ENCODE measurements at places on chromosomes 2 and 18.

DNA sequence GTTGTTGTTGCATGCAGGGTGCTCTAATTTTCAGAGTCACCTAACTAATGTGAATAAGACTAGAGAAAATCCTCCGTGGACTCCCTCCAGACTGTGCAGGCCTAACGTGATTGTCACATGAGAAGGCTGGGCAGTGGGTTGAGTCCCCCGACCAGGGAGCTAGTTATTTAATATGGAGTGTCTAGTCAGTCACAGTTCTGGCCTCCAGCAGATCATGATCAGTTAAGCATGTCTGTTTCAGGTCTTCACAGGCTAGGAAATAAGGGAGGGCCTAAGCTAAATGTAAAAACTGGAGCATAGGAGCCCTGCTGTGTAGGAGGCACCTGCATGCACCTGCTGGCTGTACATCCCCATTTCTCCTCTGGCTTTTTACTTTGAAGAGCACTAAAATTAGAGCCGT lies 86.8 kb downstream of the PRPF40A start:
- peak; percentile 20 for DNase-seq

GRCh38 chr2:157291018-157291417 lies 33.5 kb downstream of the GALNT5 start:
- no peak for DNase-seq

DNA sequence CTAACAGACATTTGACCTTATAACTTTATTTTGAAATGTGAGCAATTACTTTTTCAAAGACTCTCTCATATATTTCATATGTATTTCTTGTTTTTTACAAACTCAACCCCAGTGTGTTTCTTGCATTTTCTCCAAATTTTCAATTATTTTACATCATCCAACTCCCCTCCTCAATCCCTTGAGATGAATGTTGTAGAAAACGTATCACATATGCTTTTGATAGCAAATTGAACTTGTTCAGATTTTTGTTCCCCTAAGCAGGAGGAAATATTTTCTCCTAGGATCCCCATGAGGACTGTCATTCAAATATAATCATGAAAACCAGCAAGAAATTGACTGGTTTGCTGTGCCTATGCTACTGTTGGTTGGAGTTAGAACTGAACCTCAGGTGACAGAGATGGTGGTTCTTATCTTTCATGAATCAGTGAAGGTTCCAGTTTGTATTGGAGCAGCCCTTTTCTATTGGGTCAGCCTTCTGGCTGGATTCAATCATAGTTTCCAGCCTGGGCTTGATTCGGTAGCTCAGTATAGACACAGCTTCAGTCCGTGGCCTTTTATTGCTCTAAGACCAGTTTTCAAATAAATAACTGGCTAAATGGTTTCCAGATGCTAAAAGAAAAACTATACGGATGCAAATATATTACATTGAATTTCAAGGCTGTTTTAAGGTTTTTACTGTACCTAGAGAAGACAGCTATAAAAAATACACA lies 591.0 kb downstream of the EPHA4 start:
- no peak for DNase-seq

GRCh38 chr2:72911256-72911655 lies 6.1 kb upstream of the EMX1 start:
- DNase-seq, result no peak

DNA sequence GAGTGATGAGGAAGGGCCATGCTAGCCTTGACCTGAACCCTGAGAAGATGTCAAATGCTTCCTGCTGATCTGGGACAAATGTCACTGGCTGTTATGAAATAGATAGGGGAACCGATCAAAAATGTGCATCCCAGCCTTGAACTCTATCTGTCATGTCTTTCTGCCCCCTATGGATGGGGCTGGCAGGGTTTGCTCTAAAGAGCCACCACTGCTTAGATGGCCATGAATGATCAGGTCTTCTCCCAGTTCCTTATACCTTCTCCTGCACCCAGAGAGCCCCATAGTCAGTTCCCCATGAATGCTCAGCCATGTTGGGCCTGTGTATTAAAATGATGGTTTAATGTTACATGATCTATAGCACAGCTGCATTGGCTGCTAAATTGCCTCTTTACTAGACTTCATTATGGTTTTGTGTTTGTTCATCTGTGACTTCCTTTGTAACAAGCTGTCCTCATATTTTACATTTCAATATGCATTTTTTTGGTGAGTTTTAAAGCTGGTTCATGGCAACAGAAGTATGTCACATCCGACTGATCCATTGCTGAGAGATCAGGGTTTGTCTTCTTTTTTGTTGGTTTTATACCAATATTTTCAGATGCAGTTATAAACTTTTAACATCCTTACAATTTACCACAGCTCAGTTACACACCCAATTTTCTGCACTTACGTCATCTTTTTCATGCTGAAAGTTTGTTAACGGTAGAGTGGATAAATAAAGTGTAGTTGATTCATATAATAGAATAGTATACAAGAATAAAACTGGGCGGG lies 56.3 kb upstream of the SMAD2 start:
- DNase-seq, result no peak

DNA sequence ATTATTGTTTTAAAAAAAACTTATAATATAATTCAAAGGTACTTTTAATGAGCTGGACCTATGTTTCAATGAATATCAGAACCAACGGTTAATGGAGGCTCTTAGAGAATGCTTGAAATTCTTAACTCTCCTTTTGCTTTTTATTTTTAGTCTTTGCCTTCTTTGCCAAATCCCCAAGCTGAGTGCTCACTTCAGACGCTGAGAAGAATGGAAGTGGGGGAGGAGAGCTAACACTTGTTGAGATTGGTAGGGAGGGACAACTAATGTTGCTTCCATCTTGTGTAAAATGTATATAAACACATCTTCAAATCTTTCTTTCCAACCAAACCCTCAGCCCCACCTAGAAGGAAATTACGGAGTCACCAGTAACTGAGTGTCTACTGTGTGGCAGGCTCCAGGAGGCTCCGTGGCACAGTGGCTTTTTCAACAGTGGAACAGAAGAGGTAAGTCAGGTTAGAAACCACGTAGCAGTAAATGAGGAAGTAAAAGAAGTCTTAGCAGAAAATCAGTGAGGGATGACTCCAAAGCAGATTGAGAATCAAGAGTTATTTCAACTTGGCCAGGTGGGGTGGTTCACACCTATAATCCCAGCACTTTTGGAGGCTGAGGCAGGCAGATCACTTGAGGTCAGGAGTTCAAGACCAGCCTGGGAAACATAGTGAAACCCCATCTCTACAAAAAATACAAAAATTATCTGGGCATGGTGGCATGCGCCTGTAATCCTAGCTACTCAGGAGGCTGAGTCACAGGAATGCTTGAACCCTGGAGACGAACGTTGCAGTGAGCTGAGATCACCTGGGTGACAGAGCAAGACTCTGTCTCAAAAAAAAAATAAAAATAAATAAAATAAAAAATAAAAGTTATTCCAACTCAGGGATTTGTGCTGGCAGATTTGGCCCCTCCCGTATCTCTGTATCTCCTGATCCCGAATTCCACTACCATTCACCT lies 45.0 kb upstream of the CREB1 start:
- DNase-seq, result no peak

GRCh38 chr2:123696021-123696420 lies 329.1 kb upstream of the CNTNAP5 start:
- DNase-seq, result no peak

GRCh38 chr18:29140590-29140989 lies 963.7 kb upstream of the CDH2 start:
- DNase-seq, result no peak

DNA sequence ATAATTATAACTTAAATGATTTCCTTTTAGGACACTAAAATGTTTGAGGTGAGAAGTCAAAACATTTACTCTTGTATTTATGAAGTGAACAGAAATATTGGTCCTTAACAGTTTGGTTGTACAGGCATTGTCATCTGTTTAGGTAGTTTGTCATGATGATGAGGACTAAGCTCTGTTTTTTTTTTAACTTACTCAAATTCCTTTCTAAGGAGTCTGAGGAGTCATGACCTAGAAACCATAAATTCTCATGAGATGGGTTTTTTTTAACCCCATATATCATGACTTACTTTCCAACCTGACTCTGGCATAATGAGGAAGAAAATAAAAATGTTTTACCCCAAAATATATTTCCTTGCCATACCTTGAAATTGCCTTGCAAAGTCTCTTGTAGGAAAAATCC lies 1176.2 kb downstream of the SUCLG1 start:
- DNase-seq, result no peak
